ENCODE measurements at places on chromosomes 7 and 10. TPM values are rescaled to one million over a fixed set of nuclear protein-coding genes. Genes with fewer than 3 reads are reported as not detected.
A peak's percentile ranks its signal among the peaks of the same experiment; 100 is the strongest.

Gene AKR1C4
- not detected for total RNA-seq

Gene VENTX
- total RNA-seq = 1.7 TPM

GRCh38 chr10:131075218-131075770, 236.2 kb downstream of the TCERG1L start:
- H3K27me3 ChIP-seq = peaks cover 13% of the 10 kb centered on the region
- H3K4me3 ChIP-seq = no peak overlapping the region
- H3K36me3 ChIP-seq = no peaks in the 10 kb centered on the region

Gene DPYSL4
- 4.5 TPM for total RNA-seq

Gene GPR141
- not detected for total RNA-seq

Gene SFRP4
- 8.9 TPM for total RNA-seq

DNA sequence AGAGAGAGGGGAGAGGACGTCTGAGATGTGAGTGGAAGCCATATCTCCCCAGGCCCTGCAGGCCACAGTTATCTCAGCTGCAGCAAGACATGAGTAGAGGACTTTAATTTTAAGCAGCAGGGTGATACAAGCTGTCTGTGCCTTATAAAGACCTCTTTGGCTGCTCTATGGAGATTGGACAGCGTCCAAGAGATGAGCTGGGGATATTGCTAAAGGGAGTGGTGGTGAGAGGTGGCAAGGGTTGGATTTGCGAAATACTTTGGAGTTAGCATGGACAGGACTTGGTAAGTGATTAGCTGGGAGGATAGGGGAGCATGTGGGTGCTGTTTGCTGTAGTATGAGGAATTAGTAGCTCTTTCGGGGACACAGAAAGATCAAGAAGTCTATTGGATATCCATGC, 191.8 kb downstream of the CACNB2 start:
- H3K4me1 ChIP-seq = peaks cover 42% of the 10 kb centered on the region
- H3K27ac ChIP-seq = peak overlapping the region; percentile 72
- no peaks in the 10 kb centered on the region for H3K27me3 ChIP-seq
- H3K36me3 ChIP-seq = no peaks in the 10 kb centered on the region

Gene COL17A1
- 0.26 TPM for total RNA-seq

Gene VSTM2A
- total RNA-seq = not detected

DNA sequence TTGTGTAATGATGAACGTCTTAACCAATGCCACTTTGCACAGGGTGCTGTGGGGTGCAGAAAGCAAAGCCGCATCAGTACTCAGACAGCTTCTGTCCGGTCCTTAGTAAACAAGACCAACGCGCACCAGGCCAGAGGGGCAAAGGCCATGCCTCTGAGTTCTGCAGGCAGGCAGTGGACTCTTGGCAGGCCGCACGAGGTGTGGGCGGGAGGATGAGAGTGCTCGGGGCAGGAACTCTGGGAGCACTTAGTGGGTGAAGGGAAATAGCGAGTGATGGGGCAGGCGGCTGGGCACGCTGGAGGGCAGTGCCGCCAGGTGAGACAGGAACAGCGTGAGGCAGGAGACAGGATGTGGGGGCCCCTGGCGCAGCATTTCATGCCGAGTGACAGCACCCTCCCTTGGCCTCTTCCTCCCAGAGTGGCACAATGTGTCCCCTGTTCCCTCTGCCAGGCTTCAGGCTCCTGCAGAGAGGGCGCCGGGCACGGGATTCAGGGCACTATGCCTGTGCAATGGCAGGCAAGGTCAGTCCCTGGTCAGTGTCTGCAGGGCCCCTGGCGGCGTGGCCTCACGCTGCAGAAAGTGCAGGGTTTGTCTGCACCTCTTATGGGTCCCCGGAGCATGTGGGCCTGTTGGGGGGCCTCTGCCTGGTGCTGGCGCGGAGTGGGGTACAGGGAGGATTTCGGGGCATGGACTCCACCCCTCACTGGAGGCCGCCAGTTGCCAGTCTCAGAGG, 60.4 kb downstream of the VIPR2 start:
- H3K4me3 ChIP-seq = no peak overlapping the region
- H3K27me3 ChIP-seq = no peaks in the 10 kb centered on the region
- no peaks in the 10 kb centered on the region for H3K4me1 ChIP-seq
- no peak overlapping the region for H3K27ac ChIP-seq
